ENCODE measurements at places on chromosomes 2 and 18.

- DNase-seq, result no peak
These were observed 2.1 kb downstream of the STK39 start for GRCh38 chr2:168245074-168245825.

DNA sequence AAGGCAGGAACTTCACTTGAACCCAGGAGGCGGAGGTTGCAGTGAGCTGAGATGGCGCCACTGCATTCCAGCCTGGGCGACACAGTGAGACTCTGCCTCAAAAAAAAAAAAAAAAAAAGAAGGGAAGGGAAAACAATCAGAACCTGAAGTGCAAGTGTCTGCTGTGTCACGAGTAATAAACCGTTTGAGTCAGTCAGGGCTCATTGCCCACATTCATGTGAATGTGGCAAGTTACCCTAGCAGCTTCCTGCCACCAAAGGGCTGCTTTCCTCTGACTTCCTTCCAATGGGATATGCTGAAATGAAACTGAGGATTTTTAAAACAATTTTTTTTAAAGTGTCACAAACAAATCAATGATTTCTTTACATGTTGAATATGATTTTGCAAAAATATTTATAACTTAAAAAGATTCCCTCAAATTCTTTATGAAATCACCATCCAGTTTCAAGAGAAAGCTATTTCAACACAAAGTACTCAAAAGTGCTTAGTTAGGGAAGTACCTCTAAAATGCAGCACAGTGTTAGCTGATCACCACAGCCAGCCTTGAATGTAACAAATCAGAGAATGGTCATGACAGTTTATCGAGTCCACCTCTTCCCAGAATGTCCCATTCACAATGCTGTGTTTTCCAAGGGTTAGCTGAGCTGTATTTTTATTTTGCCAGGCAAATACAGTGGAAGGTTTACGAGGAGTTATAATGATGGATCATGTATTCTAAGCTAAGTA lies 36.4 kb downstream of the WDSUB1 start:
- DNase-seq, result peak; percentile 43

DNA sequence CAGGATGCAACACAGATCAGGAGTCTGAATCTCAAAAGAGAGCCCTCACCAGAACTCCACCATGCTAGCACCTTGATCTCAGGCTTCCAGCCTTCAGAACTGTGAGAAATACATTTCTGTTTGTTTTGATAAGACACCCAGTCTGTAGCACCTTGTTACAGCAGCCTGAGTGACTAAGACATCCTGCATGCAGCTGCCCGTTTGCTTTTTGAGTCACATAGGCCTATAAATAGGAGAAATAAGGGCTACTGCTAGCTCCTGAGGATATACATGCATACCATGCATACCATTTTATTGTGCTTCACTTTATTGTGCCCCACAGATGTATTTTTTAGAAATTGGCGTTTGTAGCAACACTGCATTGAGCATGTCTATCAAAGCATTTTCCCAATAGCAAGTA lies 337.8 kb downstream of the CDH2 start:
- DNase-seq, result no peak

GRCh38 chr2:214395040-214395439 lies 15.8 kb upstream of the VWC2L start:
- DNase-seq, result no peak

- DNase-seq, result no peak
These were observed 91.8 kb downstream of the METTL8 start for GRCh38 chr2:171342067-171342413.
